ENCODE measurements at places on chromosomes 4 and X. TPM values are rescaled to one million over a fixed set of nuclear protein-coding genes. Genes with fewer than 3 reads are reported as not detected.

GRCh38 chr4:181536196-181536746, 706.9 kb upstream of the TENM3 start:
- no peak for DNase-seq

Gene TASL
- not detected for total RNA-seq

DNA sequence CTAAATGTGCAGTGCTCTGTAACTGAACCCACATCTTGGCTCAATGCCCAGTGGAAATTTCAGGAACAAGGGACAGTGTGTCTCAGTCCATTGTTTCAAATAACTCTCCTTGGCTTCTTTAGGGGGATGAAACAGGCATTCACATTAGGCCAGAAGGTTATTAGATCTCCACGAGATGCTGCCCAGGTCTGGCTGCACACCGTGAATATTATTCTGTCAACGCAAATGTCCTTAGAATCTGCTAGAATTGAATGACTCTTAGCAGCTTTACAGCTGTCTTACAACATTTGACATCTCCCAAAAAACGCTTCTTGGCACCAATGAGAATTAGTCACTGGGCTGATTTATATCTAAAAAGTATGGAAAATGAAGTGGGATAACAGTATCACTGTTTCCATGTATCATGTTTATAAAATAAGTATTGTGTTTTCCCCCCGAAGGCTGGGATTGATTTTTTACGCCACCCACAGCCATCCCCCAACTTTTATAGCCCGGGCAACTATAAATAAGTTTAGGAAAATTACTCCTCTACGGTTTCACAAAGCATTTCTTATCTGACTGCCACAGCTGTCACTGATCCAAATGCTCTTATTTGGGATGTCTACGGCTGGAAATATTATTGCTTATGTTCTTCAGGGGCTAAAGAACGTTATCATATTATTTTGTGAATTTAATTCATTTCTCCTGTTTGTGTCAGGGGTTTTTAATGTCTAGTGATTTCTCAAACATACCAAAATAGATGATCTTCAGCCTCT, 559.7 kb upstream of the FAT1 start:
- DNase-seq = no peak

Gene DRP2
- total RNA-seq = 0.35 TPM

DNA sequence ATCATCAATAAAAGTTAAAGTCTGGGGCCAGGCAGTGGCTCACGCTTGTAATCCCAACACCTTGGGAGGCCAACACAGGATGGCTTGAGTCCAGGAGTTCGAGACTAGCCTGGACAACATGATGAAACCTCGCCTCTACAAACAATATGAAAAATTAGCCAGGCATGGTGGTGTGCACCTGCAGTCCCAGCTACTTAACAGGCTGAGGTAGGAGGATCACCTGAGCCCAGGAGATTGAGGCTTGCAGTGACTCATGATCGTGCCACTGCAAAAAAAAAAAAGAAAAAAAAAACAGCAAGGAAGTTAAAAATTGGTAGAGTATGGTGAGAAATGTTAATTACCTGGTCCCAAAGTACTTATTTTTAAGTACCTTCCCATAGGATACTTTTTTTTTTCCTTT, 27.5 kb downstream of the FBXW7 start:
- DNase-seq = no peak

- DNase-seq = no peak
Measured at GRCh38 chrX:44314259-44314734, 29.2 kb downstream of the EFHC2 start.

All from NCI-H460 (cell line).